ENCODE measurements at places on chromosomes 11 and 22.
A peak's percentile ranks its signal among the peaks of the same experiment; 100 is the strongest.

GRCh38 chr11:44913502-44913901 is 37.2 kb downstream of the TP53I11 start:
- no peak for DNase-seq

- DNase-seq, result no peak
Observed at GRCh38 chr11:73225001-73225686, 7.1 kb downstream of the P2RY2 start.

DNA sequence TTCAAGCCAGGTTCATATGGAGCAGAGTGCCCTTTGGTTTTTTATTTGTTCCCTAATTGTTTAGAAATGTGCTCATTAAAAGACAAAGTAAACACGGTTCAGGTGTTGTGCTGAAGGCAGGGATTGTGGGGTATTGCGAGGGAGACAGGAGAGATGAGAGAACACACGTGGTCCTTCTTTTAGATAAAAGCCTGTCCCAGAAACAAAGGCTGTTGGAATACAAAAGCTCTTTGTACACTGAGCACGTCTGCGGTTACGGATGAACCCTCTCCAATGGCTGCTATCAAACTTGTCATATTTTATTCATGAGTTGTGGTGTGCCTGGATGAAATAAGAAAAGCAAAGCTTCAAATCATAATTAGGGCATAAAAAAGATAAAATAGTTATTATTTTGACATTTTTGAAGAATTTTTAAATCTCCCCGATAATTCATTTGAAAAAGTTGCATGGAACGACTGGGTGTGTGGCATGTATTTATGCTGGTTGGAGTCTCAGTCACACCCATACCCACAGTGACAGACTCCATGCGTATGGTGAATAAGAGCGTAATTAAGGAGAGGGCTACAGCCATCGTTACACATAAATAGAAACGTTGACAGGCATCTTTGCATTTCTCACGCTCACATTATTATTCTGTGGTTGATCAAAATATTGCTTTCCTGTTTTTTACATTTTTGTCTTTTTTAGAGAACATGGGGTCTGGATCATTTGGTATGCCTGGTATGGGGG is 92.9 kb downstream of the NELL1 start:
- DNase-seq, result no peak

- DNase-seq, result no peak
Observed at GRCh38 chr11:79017811-79018210, 423.0 kb downstream of the TENM4 start.

DNA sequence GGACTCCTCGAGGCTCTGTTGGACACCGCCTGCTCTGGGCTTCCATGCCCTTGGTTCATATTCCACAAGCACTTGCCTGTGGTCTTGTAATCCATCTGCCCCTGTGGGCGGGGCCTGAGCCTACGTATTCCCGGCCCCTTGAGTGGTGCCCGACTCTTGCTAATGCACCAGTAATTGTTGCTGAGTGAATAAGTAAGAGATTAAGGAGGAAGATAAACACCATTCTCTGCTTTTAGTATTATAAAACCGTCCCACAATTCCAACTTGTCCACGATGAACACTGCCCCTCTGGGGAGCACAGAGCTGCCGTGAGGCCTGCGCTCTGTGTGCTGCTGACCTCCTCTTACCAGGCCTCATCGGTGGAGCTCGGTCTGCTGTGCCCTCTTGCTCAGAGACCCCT is 50.3 kb downstream of the MICAL2 start:
- DNase-seq, result no peak

DNA sequence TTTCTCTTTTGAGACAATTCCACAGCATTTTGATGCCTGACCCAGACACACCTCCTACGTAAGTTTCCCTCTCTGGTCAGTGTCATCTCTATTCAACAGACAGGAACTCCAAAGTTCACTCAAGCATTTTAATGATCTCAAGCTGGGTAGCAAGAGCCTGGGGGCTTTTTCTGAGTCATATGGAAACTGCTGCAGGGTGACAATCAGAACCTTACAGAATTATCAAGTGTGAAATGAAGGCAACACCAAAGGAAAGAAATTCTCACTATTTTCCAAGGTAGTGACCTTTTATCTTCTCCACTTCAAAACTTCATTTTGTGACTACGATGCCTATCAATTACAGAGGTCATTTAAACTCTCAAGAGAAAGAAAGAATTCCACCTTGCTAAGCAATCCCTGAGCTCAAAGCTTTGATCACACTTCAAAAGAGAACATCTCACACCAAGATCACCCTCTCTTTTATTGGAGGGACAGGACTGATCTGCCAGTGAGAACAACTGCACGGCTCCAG is 229.0 kb upstream of the ZC3H12C start:
- no peak for DNase-seq

GRCh38 chr11:114678125-114679036 is at the start of gene NXPE2:
NXPE2 (plus strand) TSS chr11:114678527; CDS start chr11:114678576, 49 bp downstream.
- DNase-seq, result no peak

- no peak for DNase-seq
Observed at GRCh38 chr11:131511794-131512193, 141.4 kb downstream of the NTM start.

GRCh38 chr11:44920451-44920850 is 30.2 kb downstream of the TP53I11 start:
- DNase-seq, result no peak

- no peak for DNase-seq
Observed at GRCh38 chr22:42635531-42635930, 4.9 kb downstream of the ATP5MGL start.

DNA sequence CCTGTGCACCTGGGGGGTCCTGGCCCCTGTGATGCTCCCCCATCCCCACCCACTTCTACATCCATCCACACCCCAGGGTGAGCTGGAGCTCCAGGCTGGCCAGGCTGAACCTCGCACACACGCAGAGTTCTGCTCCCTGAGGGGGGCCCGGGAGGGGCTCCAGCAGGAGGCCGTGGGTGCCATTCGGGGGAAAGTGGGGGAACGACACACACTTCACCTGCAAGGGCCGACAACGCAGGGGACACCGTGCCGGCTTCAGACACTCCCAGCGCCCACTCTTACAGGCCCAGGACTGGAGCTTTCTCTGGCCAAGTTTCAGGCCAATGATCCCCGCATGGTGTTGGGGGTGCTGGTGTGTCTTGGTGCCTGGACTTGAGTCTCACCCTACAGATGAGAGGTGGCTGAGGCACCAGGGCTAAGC is 20.0 kb upstream of the TALDO1 start:
- DNase-seq, result no peak

GRCh38 chr22:26656891-26657851 is at the start of gene MIAT:
MIAT (plus strand) TSS chr22:26657588.
- peak; percentile 60 for DNase-seq

GRCh38 chr22:46507451-46508425 is 29.7 kb downstream of the CELSR1 start:
- DNase-seq, result no peak

- DNase-seq, result no peak
Observed at GRCh38 chr11:31442086-31442485, 67.3 kb downstream of the IMMP1L start.

GRCh38 chr22:43849731-43850130 is 12.6 kb downstream of the SULT4A1 start:
- no peak for DNase-seq

- DNase-seq, result no peak
Observed at GRCh38 chr11:10233581-10233980, 60.4 kb downstream of the SBF2 start.

DNA sequence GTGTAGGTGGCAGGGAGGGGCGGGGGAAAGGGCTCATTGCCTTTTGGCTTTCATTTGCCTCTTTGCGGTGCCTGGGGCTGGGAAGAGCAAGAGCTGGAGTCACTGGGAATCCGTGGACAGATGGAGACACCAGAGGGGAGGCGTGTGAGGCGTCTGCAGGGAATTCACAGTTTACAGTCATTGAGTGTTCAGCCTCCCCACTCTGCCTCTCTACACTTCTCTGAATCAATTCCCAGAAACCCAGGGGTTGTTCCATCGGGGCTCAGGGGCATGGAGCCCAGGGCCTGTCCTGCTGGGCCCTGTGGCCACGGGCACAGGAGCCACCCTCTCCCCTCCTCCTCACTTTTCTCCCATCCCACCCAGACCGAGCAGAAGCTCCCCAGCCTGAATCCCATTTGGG is 160.5 kb upstream of the NAV2 start:
- DNase-seq, result no peak

DNA sequence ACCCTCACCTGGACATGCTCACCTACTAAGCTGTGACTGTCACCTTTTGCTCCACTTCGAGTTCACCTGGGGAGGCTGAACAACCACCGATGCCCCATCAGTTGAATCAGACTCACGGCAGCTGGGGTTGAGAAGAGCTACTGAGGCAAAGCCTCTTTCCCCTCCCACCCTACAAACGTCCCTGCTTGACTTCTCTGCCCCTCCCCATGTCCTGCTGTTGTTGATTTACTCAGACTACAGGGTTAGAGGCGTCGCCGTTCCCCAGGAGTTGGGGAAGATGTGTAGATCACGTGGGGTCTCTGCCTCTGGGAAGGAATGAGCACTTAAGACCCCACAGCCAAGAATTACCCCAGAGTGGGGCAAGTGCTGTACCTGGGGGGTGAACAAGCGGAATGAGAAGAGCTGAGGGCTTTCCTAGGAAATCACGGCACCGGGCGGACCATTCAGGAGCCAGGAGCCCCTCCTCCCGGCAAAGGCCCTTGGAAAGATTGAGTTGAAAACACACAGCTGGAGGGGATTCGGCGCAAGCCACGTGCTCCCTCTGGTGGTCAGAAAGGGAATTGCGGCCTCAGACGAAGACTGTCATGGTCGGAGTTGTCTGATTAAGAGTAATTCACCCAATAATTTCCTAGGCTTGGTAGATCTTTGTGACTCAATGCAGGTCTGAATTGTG is 7.0 kb downstream of the FXYD2 start:
- DNase-seq, result peak; percentile 80

- DNase-seq, result no peak
Observed at GRCh38 chr22:36765943-36766450, 9.9 kb downstream of the IFT27 start.

DNA sequence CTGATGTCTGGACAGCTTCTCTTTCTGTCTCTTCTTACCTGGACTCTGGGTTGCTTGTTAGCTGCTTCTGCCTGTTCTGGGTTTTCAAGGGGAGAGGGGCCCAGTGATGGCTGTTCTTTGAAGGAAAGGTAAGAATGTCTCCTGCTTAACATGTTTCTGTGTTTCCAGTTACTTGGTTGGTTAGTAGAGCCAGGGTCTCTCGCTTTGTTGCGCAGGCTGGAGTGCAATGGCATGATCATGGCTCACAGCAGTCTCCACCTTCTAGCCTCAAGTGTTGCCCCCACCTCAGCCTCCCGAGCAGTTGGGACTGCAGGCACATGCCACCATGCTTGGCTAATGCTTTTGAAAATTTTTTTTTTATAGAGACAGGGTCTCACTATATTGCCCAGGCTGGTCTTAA is 126.6 kb downstream of the BCR start:
- DNase-seq, result no peak

GRCh38 chr22:44685384-44686056 is 16.5 kb upstream of the PRR5 start:
- peak; percentile 83 for DNase-seq

DNA sequence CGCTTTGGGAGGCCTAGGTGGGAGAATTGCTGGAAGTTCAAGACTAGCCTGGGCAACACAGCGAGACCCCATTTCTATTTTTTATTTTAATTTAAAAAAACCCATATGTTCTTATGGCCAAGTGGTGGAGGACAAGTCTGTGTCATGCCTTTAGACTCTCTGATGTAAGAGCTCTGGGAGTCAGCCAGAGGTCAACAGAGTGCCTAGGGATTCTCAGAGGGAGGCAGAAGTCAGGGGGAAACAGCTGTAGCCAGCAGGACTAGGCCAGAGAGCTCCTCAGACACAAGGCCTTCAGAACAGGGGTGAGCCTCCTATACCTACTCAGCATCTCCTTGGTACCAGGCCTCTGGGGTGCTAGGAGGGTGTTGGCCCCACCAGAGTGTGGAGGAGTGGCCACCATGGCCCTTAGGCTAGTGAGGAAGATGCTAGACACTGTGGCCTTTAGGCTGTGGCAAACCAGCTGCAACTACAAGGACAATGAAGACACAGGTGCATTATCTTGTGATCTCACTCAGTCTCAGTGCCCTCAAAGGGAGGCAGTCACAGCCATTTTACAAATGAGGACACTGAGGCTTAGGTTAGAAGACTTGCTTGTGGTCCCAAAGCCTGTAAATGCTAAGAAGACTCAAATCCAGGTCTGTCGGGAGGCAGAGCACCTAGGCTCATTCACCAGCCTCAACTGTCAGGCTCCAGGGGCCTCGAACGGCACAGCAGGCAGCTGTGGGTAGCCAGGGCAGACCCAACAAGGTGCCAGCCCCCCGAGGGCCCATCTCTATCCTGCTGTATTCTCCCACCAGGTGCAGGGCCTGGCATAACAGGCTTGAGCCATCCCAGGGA is 5.0 kb downstream of the ZP1 start:
- no peak for DNase-seq

- DNase-seq, result no peak
Observed at GRCh38 chr11:114447892-114448291, 8.6 kb downstream of the REXO2 start.

- no peak for DNase-seq
Observed at GRCh38 chr11:10518891-10519290, 22.1 kb downstream of the RNF141 start.

DNA sequence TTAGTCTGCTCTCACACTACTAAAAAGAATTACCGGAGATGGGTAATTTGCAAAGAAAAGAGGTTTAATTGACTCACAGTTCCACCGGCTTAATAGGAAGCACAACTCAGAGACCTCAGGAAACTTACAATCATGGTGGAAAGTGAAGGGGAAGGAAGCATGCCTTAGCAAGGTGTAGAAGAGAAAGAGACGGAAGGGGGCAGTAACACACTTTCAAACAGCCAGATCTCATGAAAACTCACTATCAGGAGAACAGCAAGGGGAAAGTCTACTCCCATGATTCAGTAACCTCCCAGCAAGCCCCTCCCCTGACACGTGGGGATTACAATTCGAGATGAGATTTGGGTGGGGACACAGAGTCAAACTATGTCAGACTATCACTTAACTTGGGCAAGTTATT is 236.6 kb upstream of the ANO3 start:
- no peak for DNase-seq

DNA sequence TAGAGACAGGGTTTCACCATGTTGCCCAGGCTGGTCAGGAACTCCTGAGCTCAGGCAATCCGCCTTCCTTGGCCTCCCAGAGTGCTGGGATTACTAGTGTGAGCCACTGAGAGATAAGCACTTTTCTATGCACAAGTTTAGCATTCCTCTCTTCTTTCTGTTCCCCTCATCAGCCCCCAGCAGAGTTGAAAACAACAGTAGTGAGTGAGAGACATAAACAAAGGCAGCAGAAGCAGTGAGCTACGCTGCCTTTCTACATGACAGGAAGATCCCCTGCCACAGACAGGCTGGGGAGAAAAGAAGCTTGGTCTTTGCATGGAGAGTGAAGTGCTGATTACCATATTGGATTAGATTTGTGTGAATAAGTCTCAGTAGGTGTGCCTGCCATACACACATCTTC is 392.0 kb upstream of the KIRREL3 start:
- no peak for DNase-seq

GRCh38 chr22:36797374-36797773 is 19.5 kb downstream of the PVALB start:
- DNase-seq, result no peak

GRCh38 chr11:131467645-131468394 is 97.4 kb downstream of the NTM start:
- DNase-seq, result no peak
